ENCODE measurements at places on chromosomes 1 and 21.

- DNase-seq, result no peak
Measured at GRCh38 chr1:944341-945325, 14.4 kb downstream of the NOC2L start.

- no peak for DNase-seq
Measured at GRCh38 chr1:44648529-44649250, 25.6 kb downstream of the TMEM53 start.

- DNase-seq, result no peak
Measured at GRCh38 chr1:30125821-30126170, 597.6 kb downstream of the MATN1 start.

DNA sequence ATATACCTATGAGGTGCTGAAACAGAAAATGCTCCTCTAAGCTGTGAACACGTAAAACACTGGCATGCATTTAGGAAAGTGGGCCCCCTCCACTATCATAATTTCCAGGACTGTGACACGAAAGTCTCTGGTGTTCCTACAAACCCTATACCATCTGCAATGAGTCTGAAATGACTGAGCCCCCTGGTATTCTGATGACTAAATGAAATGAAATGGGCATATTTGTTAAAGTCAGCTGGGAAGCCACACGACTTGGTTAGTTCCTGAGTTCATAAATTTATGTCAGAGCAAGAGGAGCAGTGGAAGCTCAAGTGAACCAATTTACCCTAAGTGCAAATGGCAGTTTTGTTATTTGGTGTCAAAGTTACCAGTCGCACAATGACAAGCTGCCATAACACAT is 182.3 kb downstream of the KCTD3 start:
- DNase-seq, result peak; percentile 37

DNA sequence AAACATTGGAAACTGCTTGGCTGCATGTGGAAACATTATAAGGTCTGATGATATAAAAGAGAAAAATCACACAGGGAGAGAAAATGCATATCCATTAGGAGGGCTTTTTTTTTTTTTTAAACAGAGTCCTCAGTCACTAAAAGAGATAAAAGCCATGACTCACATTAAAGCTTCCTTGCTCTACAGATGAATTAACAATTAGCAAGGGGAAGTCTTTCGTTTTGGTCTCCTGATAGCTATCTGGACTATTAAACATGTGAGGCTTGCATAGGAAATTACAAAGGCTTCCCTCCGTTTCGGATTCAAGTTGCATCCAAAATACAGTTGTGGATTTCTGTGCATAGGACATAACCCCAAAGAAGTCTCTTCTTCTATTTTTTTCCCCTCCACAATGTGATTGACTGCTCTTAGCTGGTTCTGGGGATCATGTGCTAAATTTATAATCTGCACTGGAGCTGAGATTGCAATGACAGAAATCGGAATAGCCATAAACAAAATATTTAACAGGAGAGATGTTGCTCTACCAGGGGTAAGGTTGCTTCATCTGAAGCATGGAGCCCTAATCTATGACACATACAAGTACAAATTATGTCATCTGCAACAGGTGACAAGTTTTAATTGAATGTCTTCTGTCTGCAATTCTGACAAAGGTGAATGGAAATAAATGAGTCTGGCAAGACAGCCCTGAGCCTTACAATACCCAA is 146.8 kb downstream of the ESRRG start:
- DNase-seq, result no peak

DNA sequence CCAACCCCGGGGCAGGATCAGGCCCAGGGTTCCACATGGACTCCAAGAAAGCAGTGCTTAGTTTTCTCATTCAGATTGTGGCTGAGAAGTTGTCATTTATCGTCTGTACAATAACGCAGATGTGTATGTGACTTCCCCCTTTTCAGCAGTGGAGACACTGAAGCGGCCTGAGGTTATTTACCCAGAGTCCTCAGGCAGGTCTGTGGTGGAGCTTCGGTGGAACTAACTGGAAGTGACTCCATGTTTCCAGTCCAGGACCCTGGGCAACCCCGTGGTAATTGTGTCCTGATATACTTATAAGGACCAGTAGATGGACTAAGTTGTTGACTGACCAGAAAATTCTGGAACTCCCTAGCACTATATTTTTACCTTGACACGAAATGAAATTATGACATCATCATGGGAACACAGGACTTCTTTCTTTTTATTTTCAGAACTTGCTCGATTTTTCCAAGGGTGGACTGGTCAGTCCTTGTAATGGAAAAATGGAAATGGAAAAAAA is 1.0 kb upstream of the IER5 start:
- no peak for DNase-seq

- DNase-seq, result no peak
Measured at GRCh38 chr1:215477632-215478031, 89.5 kb upstream of the KCTD3 start.

- no peak for DNase-seq
Measured at GRCh38 chr1:38686167-38686926, 173.2 kb downstream of the RRAGC start.

DNA sequence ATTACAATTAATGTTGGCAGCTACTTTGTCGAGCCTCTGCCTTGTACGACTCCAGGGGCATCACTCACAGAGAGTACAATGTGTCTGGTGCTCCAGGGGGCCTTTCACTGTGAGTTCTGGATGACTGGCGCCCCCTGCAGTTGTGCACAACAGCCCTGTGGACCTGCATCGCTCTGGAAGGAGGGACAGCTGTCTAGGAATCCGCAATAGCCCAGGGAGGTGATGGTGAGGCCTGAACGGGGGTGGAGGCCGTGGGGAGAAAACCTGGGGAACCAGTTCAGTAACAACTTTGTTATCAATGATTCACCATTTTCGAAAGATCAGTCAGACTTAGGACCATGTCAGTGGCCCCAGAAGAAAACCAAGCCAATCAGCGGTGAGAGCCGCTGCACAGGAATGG is 189.1 kb downstream of the KAZN start:
- DNase-seq, result no peak

DNA sequence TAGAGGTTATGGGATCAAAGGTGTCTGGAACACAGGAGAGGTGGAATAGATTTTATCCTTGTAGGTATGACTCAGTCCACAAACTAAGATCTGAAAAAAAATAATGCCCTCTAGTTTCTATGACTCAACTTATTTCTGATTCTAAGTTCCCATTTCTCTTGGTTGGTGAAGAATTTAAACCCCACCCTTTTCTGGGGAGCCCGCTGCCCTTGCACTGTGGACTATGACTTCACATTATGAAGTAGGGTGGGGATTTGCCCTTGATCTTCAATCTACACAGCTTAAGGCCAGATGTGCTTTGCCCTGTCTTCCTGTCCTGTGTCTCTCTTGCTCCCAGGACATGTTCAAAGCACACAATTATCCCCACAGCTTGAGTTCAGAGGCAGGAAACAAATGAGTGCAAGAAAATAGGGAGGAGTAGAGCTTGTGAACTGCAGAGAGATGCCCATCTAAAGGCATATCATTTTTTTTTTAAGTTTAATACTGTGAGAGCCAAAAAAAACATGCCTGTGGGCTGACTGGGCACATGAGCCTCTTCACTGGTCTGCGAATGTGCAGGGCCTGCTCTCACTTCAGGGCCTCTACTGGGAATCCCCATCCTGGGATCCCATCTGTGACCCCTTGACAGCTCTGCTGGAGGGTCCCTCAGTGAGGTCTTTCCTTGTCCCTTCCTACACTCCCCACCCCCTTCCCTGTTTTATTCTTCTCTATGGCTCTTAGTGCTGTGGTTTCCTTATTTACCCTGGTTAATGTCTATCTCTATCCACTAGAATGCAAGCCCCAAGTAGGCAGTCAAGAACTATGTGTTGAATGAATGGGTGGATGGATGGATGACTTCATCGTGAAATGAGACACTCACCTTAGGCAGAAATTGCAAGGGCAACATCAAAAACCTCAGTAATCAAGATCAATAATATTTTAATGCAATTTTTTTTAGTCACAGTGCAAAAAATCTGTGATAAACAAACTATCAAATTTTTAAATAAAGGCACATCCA is 61.5 kb downstream of the CD58 start:
- no peak for DNase-seq

DNA sequence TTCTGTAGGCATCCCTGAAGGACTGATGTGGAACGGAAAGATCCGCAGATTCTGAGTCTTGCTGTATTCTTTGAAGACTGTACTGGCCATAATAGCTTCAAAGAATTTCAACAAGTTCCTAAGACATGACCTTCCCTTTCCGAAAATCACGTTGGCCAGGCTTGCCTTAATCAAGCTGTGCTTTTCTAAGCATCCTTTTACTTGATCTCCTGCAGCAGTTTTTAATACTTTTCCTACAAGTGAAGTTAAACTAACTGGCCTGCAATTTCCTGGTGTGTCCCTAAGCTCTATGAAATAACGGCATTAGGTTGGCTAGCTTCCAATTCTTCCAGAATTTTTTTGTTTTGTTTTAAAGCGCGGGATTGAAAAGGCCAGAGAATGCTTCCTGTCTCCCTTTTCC is 40.3 kb downstream of the SPAG17 start:
- DNase-seq, result no peak

- no peak for DNase-seq
Measured at GRCh38 chr1:168980656-168981055, 125.8 kb upstream of the ATP1B1 start.

- no peak for DNase-seq
Measured at GRCh38 chr1:18734001-18734400, 103.4 kb downstream of the PAX7 start.

DNA sequence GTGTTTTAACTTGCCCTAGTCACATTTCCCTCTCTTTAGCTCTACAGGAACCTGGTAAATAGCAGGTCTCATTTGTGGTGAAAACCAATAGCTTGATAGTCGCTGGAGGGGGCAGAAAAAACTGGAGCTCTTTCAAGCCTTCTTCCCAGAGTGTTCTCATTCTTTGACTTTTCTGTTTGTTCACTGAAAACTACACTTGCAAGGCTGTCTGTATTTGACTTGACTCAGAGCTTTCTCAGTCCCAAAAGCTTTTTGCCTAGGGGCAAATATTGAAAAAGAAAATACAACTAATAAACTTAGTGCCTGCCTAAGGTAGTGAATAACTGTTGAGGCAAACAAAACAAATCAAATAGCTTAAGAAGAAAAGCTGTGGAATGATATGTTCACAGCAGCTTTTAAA is 217.1 kb upstream of the CHRM3 start:
- DNase-seq, result no peak

- DNase-seq, result no peak
Measured at GRCh38 chr1:190904091-190904695, 426.5 kb upstream of the BRINP3 start.
